ENCODE measurements at places on chromosomes 4 and X. TPM values are rescaled to one million over a fixed set of nuclear protein-coding genes. Genes with fewer than 3 reads are reported as not detected.
A peak's percentile ranks its signal among the peaks of the same experiment; 100 is the strongest.

ARAP2 gene
- 11.2 TPM for total RNA-seq

CENPVL1 gene
- total RNA-seq = not detected

TRIM75 gene
- 0.32 TPM for total RNA-seq

COX7B2 gene
- total RNA-seq = not detected

HTN1 gene
- under 0.01 TPM for total RNA-seq

TEX13C gene
- not detected for total RNA-seq

KLF8 gene
- total RNA-seq = 3.0 TPM

GPR50 gene
- total RNA-seq = not detected

- DNase-seq = no peak
These were observed 21.9 kb downstream of the POU3F4 start for GRCh38 chrX:83529950-83530349.

- peak; percentile 93 for DNase-seq
These were observed 205.4 kb downstream of the DCLK2 start for GRCh38 chr4:150283689-150284088.

DNA sequence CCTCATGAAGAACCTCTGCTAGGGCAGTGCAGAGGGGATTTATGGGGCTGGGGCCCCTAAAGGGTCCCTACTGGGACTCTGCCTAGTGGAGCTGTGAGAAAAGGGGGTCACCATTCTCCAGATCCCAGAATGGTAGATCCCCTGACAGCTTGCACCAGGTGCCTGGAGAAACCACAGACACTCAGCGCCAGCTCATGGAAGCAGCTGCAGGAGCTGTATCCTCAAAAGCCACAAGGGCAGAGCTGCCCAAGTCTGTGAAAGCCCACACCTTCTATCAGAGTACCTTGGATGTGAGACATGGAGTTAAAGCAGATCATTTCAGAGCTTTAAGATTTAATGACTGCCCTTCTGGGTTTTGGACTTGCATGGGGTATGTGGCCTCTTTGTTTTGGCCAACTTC, 38.6 kb downstream of the MAP9 start:
- DNase-seq = no peak

DNA sequence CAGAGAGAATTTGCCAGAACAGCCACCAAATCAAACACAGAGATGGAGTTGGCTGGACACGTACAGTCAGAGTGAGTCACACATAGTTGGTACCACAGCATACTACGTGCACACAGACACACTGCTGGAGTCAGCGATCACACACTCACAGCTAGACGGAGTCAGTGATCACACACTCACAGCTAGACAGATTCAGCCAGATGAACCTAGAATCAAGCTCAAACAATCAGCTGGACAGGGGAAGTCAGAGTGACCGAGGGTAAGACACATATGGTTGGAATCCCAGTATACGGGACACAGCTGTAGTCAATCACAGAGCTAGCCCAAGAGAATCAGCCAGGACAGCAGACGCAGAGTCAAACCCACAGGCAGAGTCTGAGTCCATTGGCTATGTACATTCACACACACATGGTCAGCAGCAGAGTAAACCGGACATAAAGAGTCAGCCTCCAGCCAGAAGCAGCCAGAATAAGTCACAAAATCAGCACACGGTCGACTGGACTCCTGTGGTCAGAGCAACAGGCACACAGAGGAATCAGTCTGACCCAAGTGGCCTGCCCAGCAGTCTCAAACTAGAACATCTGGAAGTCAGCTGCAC, 4.6 kb downstream of the SLC38A5 start:
- DNase-seq = peak; percentile 81

- peak; percentile 89 for DNase-seq
These were observed 12.2 kb upstream of the CENPU start for GRCh38 chr4:184745831-184746795.

DNA sequence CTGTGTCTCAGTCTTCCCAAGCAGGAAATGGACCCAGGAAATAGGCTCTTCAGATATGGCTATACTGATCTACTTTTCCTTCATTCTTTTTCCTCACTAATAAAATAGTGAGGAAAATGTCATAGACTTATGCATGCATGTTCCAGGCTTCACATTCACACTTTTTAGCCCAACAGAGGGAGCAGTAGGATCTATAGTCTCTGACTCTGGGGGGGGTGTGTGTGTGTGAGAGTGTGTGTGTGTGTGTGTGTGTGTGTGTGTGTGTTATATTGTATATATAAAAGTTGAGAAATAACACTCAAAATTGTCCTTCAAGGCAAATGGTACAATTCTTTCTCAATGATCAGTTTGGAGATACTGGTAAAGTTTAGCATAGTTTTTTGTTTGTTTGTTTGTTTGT, 297.2 kb upstream of the GALNT7 start:
- no peak for DNase-seq

GRCh38 chrX:130009658-130010223, 27.3 kb downstream of the BCORL1 start:
- DNase-seq = no peak

GRCh38 chr4:87089368-87089767, 131.1 kb downstream of the KLHL8 start:
- no peak for DNase-seq

DNA sequence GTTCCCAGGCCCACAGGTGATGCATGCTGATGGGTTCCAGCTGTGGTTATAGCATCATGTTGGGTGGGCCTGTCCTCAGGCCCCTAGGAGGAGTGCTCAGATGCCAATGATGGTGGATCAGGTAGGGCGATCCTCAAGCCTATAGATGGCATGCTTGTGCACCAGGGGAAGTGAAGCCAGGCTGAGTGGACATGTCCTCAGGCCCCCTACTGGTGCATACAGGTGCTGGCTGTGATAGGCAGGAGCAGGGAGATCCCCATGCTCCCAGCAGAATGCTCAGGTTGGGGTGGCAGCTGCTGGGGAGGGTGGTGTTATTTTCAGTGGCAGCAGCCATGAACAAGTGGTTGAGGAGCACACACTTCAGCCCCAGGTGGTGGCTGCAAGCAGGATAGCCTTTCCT, 96.0 kb downstream of the SMARCA1 start:
- no peak for DNase-seq

DNA sequence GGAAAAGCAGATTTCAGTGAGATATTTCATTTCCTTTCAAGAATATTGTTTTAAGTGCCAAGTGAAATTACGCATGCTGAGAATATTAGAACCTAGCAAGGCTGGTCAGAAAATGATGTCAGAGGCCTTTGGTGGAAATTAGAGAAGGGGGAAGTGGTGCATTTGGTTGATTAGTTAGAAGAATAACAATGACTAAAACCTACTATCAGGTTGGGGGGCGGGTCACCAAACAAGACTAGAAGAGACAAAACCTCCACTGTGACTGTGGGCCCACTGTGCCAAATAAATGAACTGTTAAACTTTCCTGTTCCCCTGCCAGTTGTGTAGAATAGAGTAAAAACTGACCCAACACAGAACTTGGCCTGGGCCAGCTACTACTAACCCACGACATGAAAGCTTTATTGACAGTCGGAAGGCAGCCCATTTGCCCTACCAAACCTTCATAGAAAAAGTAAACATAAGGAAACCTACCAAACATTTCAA, 2.9 kb downstream of the RAPGEF2 start:
- no peak for DNase-seq

DNA sequence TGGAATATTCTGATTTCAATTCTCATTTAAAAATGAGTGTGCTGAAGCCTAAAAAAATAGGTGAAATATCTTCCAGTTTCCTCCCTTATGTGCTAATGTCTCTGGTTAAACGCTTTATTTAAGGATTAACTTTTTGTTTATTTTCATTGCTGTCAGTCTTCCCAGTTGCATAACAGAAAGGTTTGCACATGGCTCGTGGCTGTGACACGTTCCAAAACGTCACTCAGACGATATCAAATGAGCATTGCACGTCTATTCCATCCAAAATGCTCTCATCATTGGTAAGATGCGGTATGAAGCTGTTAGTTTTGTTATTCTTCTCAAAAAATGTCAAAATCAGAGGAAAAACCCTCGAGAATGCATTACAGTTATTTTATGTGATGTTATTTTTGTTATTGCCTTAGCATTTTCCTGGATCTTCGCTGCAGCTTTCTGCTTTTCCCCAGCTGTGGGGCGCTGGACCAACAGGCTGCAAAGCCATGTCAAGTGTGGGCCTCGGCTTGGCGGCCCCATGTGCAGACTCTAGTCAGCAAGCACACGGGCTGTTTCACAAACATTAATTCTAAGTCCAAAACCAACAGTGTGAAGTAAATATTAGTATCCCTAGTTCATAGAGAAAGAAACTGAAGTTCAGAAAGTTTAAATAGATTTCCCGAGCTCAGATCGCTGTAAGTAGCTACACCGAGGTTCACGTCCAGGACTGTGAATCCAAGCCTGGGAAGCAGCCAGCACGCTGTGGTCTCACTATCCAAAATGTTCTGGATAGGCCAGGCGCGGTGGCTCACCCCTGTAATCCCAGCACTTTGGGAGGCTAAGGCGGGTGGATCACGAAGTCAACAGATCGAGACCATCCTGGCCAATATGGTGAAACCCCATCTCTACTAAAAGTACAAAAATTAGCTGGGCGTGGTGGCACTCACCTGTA, 793.4 kb upstream of the FRG1 start:
- DNase-seq = no peak

- DNase-seq = no peak
These were observed 6.4 kb downstream of the HSPA4L start for GRCh38 chr4:127788517-127788916.

DNA sequence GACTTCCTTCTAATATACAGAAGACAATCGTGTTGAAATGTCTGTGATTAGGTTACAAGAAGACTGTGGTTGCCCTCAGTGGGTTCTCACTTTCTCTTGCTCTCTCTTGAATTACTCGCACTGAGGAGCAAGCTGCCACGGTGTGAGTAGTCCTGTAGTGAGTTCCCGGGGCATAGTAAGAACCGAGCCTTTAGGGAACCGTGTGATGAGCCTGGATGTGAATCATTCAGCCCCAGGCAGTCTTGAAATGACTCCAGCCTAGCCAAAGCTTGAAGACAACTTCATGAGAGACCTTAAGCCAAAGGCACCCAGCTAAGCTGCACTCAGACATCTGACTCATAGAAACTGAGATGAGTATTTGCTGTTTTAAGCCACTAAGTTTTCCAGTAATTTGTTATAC, 292.7 kb downstream of the SPOCK3 start:
- DNase-seq = no peak

GRCh38 chrX:121570072-121570841, 522.8 kb downstream of the GLUD2 start:
- no peak for DNase-seq

DNA sequence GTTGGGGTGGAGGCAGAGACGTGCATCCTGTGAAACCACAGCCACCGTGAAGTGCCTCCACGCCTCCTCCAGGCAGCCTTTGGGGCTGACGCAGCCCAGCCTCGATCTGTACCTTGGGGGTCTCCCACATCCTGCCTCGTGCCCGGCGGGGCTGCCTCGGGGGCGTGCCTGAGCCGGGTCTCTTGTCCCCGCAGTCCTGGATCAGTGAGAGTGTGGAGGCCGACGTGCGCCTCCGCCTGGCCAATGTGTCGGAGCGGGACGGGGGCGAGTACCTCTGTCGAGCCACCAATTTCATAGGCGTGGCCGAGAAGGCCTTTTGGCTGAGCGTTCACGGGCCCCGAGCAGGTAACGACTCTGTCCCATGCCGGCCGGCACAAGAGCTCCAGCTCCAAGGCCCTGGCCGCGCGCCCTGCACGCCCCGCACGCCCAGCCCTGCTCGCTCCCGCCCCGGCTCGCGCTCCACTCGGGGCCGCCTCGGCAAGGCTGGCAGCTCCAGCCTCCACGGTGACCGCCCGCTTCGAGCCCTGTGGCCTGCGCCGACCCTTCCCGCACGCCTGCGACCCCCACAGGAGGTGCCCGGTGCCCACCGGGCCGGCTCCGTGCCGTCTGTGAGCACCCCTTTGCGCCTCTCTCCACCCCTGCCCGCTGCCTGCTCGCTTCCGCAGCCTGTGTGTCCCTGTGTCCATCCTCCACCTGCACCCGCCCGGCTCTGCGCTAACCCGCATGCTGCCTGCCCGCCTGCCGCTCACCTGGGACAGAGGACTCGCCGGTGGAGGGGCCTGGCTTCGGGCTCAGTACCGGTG, 9.8 kb downstream of the FGFR3 start:
- no peak for DNase-seq

DNA sequence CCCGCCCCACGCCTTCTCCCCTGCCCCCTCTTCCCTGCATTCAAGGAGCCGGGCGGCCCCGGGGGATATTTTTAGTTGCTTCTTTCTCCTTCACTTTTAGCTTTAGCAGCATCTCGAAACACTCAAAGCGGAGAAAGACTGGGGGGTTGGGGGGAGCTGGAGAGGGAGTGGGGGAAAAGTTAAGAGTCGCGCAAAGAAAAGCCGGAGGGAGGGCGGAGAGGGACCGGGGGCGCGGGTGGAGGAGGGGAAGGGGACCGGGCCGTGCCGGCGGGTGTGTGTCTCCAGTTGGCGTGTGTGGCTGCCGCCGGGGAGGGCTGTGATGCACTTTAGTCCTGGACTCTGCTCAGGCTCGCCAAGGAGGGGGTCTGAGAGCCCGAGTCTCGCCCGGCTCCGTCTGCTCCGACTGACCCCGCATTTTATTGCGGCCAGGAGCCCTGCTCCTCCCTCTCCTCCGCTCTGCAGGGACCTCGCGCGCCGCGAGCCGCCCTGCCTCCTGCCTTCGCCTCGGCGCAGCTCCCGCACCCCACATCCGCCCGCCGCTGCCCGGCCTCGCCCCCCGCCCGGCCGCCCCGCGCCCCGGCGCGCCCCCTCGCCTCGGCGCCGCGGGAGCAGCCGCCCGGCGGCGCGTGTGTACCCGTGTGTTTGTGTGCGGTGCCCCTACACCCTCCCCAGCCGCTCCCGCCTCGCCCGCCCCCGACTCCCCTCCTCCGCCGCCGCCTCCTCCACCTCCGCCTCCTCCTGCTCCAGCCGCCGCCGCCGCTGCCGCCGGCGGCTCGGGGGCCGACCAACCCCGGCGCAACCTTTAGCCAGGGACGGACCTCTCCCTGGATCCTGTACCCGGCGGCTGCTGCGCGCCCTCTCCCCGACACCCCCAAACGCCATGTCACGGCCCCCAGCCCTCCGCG, 1.4 kb downstream of the ZNF827 start:
- DNase-seq = peak; percentile 61

- no peak for DNase-seq
These were observed 41.5 kb downstream of the SMARCA5 start for GRCh38 chr4:143554728-143555597.

- DNase-seq = no peak
These were observed 404.2 kb downstream of the KCNIP4 start for GRCh38 chr4:21544415-21544814.

DNA sequence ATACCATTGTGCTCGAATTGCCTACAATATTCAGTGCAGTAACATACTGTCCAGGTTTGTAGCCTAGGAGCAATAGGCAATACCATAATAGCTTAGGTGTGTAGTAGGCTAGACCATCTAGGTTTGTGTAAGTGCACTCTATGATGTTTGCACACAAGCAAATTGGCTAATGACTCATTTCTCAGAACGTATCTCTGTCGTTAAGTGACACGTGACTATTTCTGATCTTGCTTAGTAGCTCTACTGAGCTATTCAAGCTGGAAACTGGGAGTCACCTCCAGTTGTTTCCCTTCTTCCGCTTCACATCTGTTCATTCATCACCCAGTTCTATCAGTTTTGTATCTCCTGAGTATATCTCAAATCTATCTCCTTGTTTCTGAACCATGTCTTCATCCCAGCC, 86.1 kb downstream of the HNRNPD start:
- DNase-seq = no peak

DNA sequence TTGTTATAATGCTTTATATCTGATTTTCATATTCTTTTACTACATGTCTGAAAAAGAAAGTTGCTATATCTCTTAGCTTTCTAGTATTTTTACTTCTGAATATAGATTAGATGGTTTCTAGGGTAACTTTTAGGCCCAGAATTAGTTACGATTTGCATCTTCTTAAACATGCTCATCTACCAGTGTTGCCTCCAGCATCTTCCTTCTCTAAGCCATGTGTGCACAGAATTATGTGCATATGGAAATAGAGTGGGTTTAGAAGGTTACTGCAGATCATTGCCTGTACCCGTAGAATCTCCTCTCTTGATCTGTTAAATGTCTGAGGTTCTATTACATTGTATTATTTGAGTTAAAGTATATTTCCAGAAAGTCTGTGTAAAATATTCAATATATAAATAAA, 2.5 kb upstream of the TDO2 start:
- DNase-seq = no peak
